ENCODE measurements at places on chromosomes 1 and 21. TPM values are rescaled to one million over a fixed set of nuclear protein-coding genes. Genes with fewer than 3 reads are reported as not detected.

SEMA6C gene
- 0.48 TPM for total RNA-seq

- no peak for DNase-seq
Observed at GRCh38 chr1:13994386-13994785, 294.4 kb downstream of the PRDM2 start.

DNA sequence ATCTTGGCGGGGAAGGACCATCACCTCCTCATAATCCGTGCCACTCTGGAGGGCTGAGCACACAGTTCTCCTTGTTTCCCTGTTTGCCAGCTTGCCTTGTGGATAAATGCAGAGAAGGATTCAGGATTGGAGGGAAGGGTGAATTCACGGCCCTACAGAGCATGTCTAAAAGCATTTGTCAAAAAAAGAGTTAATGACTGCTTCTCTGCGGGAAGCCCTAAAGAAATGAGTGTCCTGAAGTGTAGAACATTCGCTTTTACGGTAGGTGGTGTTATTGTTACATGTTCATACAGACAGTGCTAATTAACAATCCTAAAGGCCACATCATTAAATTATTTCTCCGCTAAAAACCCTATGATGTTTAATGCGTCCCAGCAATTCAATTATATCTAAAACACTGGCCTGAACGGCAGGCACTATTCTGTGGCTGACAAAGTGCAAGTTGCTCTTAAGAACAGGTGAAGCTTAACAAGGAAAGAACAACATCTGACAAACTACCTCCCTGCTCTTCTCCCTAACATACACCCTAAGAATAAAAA lies 112.3 kb upstream of the NFIA start:
- no peak for DNase-seq

DNA sequence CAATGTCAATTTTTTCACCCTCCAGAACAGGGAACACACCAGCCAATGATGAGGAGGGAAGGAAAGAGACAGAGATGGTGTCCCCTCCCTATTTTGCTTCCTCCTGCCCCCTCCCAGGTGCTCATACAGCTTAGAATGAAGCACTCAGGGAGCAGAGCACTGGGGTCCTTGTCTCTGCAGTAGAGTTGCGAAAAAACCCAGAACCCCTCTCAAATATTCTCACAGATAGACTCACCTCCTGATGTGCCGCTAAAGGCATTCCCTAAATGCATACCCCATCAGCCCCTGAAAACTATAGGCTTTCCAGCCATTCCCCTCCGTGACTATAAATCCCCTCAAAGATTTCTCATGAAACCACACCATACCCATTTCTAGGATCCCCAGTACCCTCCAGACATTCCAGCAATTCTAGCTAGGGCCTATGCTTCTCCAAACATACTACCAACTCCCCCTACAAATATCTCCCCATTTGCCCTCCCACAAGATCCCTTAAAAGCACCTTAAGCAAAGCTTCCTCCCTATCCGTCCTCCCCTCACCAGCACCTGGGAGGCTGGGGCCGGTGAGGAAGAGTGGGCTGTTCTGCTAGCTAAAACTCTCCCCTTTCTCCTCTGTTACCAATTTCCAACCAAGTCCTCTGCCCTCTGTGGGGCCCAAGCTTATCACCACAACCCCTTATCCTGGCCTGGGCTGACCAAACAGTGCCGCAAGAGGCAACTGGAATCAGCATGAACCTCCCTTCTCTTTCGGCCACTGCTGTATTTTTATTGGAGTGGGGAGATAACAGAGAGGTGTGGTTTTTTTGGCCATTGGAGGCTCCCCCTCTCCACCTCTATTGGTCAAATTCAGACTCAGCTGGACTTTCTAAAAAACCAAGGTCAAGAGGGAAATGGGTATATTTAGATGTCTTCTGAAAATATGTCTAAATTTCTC lies 54.7 kb downstream of the RHBG start:
- DNase-seq: no peak

GRCh38 chr1:26373789-26374188 lies 1.2 kb upstream of the ZNF683 start:
- no peak for DNase-seq

DNA sequence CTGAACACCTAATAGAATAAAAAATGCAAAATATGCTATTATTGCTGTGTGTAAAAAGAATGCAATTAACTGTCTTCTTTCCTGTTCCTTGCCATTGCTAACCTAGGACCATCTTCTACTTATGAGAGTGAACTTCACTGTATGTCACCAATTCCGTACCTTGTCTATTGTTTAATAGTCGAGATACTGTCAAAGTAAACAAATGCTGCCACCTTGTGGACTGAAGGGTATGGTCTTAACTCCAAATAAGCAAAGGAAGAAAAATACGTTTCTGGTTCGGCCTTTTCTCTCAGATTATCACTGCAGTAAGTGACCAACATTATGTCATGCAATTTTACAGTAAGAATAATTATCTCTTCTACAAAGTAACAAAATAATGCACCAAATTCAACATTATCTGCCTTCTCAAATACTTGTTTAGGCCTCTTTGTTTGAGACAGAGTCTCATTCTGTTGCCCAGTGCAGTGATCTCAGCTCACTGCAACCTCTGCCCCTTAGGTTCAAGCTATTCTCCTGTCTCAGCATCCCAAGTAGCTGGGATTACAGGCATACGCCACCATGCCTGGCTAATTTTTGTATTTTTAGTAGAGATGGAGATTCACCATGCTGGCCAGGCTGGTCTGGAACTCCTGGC lies 133.4 kb downstream of the COP1 start:
- peak; percentile 51 for DNase-seq
